ENCODE measurements at places on chromosomes 16 and 17.
A peak's percentile ranks its signal among the peaks of the same experiment; 100 is the strongest.

DNA sequence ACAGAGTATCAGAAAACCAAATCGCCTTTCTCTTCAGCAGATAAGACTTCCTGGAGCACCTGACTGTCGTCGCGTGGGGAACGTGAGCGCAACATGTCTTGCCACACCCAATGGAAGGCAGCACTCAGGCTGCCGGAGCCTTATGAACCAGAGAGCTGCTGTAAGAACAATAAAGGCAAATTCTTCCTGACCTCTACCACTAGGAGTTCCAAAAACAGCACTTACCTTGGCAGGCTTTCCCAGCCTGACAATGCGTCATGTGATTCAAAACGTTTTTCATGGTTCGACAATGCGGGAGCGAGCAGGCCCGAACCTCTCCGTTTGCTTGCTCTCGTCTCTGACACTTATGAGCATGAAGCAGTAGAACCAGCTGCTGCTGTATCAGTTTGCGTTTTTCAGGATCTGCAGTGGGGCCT lies 75.8 kb upstream of the TRAP1 start:
- no peak for DNase-seq

GRCh38 chr16:62921904-62922303 lies 885.7 kb upstream of the CDH8 start:
- no peak for DNase-seq

DNA sequence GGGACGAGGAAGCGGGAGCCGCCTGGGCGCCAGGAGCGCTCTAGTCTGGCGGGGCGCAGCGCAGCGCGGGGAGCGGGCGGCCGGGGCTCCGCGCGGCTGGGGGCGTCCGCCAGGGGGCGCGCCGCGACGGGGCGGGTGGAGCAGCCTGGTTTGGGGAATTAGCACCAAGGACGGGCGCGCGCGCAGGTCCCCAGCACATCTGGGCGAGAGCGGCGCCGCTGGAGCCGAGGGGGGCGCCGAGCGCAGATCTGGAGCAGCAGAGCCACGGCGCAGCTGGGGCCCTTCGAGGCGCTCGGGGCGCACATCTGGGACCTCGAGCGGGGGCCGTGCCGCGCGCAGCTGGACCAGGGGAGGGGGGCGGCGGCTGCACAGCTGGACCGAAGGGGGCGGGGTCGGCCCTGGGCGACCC lies at the start of gene NXPH3:
NXPH3 (plus strand) TSS at position 193 of the 409 bp plus-strand sequence. CDS start 349 bp downstream, outside the sequence.
- DNase-seq = peak; percentile 39

DNA sequence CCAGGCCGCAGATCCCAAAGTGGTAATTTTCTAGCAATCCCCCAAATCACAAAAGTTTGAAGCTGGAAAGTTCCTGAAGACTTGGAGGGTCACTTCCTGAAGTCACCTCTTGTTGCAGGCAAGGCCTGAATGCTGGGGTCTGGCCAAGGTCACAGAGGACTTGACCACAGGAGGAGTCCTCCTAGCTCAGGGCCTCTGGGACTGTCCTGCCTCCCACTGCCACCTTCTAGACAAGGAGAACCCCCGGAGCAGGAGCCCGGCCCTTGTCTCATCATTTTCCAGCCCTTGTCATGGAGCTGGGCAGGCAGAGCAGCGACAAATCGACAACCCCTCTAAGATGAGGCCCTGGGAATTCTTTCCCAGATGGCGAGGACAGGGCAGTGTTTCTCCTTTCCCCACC lies 330 bp downstream of the CDH16 start:
- no peak for DNase-seq

DNA sequence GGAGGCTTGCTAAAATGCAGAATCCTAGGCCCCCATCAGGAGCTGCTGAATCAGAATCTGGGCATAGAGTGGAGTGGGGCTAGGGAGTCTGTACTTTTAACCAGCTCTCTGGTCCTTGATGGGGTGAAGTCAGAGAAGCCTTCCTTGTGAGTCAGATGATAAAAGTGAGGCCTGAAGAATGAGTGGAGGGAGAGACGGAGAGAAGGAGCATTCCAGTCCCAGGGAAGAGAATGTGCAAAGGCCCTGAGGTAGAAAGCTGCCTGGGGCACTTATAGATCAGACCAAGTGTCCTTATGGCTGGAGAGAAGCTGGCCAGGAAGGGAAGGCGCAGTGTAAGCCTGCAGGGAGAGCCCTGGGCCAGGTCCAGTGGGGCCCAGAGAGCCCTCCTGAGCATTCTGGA lies 235.1 kb upstream of the NLRP1 start:
- no peak for DNase-seq

DNA sequence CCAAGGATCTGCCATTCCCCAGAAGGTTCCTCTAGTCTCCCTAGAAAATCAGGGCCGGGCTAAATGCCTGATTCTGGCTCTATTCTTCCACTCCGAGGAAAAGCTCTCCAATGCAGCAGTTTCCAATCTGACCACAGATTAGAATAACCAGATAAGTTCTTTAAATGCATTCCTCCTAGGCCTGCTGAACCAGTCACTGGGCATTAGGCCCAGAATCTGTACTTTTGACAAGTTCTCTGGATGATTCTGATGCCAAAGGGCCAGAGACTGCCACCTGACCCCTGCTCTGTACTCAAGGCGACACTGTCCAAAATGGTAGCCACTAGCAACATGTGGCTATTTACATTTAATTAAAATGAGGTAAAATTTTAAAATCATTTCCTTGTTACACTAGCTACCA lies 22.3 kb downstream of the MAP3K14 start:
- DNase-seq = no peak

DNA sequence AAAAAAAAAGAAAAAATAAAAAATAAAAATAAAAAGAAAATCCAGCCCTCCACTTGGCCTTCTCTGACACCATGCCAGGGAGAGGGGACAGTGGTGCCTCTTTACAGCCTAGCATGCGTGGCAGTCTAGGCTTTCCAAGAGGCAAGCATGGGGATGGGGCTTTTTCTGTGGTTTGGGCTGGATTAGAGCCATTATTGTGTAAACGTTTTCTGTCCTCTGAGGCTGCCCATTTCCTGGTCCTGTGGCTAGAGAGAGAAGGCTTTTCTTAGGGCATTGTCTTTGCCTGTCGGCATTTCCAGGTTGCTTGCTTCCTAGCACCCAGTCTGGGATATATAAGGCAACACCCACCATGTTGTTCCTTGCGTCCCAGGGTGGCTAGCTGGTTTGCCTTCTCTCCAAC lies 2.7 kb upstream of the DHRS7B start:
- DNase-seq = no peak

- DNase-seq = no peak
These were observed 11.3 kb downstream of the TMC6 start for GRCh38 chr17:78117027-78117981.

GRCh38 chr16:55120826-55121225 lies 190.2 kb downstream of the IRX5 start:
- no peak for DNase-seq

DNA sequence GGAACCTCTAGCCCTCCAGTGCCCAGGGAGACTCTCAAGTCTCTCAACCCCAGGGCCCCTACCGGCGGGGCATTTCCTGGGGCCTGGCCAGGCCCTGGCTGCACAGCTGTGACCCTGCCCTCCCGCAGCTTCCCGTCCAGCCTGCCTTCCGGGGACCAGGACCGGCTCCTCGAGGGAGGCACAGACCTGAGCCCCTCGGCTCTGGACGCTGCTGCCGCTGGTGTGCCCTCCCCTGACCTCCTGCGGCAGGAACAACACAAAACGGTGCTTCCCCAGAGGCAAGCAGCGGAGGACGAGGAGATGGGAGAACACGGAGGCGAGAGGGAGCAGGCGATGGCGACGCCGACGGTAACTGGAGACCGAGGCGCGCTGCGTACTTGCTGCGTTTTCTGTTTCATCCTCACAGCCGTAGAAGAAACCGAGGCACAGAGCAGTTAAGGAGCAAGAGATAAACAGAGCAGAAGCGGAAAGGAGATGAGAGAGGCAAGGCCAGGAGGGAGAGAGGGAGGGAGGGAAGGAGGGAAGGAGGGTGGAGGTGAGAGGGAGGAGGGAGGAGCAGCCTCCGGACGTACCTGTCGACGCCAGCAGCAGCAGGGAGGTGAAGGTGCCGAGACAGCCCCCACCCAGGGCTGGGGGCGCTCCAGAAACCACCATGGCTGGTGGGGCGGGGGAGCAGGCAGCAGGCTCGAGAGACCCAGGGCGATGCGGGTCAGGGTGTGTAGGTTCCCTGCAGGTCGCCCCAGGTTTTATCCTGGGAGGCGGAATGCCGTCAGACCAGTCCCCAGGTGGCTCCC lies at the start of gene PRSS22:
PRSS22 (minus strand) TSS at position 720 of the 794 bp plus-strand sequence; CDS start at position 654, 66 bp downstream.
- no peak for DNase-seq

GRCh38 chr16:87618216-87618615 lies 15.9 kb downstream of the JPH3 start:
- no peak for DNase-seq

GRCh38 chr17:39064374-39064773 lies 87.1 kb downstream of the PLXDC1 start:
- no peak for DNase-seq

GRCh38 chr16:89363621-89364393 lies 126.6 kb downstream of the ANKRD11 start:
- DNase-seq = no peak

- DNase-seq = no peak
These were observed 18.7 kb upstream of the ANKRD40CL start for GRCh38 chr17:50785946-50786570.

DNA sequence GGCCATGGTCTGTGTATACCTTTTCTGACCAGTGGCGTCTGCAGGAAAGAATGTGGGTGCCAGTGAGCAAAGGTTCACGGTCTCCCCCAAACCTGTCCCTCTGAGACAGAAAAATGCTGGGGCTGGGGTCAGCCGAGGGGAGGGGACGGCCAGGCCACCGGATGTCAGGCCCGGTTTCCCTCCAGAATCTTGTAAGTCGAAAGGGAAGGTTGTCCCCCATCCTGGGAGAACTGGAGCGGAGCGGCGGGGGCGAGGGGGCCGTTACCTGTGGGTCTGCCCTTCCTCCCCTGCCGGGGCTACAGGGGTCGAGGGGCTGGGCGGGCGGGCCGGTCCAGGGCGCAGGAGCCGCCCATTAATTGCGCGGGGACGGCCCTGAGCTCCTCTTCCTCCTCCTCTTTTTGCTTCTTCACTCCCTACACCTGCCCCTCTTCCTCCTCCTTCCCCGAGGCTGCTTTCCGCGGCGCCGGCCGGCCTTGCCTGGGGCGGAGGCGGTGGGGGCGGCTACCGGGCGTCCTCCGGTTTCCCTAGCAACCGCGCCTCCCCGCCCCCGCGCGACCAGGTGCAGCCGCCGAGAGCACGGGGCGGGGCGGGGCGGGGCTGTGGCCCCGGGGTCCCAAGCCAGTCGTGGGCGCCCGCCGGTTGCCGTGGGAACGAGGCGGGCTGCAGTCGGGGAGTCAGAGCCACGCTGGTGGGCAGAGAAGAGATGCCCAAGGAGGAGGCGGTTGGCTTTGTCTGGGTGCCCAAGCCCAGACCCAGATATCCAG lies at the start of gene MARCHF10:
MARCHF10 (minus strand) TSS at position 503 of the 764 bp plus-strand sequence. CDS start 6,579 bp downstream, outside the sequence.
- DNase-seq = peak; percentile 11

DNA sequence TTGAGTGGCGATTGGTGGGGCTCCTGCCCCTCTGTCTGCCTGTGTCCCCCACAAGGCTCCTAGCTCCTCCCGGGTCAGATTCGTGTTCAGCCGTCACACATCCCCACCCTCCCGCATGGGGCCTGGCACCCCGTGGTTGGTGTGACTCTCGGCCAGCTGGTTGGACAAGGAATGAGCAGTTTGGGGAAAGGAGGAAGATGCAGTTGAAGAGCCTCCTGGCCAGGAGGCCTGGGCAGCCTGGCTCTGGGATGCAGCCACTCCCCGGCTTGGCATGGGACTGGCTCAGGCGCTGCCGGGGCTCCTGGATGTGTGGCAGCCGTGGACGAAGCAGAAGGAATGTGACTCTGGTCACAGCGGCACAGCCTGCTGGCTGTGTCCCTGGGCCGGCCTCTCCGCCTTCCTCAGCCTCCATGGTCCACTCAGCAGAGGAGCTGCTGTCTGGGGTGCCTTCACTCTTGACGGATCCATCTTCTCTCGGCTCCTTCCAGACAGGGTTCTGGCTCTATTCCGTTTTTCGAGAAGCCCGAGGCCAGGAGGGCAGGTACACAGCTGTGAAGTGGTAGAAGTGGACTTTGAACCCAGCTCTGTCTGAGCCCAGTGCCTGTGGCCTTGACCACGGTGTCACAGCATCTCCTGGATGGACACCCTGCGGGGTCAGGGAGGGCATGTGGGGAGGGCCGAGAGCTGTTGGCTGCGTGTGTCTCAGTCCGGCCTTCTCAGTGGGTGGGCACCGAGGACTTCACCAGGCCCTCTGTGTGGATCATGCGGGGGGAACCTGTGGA lies 2.1 kb downstream of the TRAF7 start:
- no peak for DNase-seq

DNA sequence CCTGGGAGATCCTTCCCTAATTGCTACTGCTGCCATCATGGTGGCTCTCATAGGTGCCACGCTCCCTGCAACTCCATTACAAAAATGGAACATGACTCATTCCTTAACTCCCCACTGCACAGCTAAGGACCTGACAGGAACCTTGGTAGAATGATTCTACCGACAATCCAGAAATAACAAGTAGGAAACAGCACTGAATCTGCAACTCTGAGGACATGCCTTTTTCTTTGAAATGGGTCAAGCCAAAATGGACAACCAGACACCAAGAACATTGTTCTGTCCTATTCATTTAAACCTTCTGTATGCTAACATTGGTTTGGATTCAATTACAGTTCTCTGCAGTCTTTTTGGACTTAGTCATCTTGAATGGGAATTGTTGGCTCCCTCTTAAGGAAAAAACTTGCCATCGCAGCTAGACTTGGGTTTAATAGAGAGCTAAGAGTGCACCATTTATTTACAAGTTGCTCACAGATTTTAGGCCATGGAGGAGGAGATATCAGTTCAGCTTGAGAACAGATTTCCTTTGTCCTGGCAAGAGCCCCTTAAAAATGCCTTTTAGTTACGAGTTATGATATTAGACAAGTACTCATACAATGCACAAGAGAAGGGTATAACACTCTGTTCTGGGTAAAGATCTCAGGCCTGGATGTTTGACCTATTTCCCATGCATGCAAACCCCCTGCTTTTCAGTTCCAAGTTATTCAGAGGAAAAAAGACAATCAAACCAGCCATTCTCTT lies 20.9 kb upstream of the NSRP1 start:
- DNase-seq = no peak

DNA sequence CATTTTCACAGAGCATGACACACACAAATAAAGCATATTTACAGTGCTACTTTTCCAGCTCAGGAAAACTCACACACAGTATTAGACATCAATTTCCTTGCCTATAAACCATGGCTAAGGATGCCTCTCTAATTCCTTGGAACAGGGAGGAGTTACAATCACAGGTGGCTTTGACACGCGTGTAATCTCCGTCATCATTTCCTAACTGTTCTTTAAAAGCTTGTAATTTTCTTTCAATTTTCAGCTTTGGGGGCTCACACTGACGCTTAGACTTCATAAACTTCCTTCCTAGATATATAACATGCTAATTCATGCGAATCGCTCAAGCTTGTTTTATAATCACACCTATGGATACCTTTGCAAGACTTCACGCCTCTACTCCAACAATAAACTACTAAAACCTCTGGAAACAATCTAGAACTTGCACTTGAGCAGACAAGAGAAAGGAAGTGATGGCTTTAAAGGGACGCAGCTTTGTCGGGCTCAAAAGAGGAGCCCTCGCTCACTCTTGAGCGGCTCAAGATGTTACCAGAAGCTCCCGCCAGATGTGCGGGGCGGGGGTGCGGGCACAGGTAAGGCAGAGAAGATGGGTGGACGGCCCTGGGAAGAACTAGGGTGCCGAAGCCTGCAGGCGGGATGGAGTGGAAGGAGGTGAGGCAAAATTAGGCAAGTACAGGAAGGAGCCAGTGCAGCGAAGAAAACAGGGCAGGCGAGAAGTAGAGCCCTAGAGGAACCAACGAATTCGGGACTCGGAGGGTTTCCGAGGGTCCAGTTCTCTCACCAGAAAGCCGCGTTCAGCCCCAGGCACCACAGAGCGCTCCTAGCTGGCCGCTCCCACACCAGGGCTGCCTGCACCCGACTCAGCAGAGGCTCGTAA lies 631 bp downstream of the RETREG3 start:
- peak; percentile 1 for DNase-seq

GRCh38 chr17:58121925-58122324 lies 26.3 kb upstream of the OR4D1 start:
- DNase-seq = no peak

- no peak for DNase-seq
These were observed 25.9 kb downstream of the RNF43 start for GRCh38 chr17:58391302-58391984.
